ENCODE measurements at places on chromosomes 1 and 21.

DNA sequence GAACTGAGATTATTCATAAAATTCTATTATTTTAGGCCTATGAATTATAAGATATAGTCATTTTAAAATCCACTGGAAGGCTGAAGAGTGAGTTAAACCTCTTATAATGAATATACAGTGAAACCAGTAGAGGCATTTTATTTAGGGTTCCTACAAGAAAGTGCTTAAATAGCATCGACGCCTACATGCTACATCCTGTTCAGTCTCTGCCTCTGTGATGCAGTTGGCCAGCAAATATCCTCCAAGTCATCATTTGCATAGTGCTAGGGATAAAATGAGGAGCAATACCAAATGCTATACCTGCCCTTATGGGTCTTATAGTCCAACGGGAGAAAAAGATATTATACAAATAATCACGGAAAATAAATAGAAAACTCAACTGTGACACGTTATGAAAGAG lies 59.6 kb downstream of the EDEM3 start:
- no peak for DNase-seq

DNA sequence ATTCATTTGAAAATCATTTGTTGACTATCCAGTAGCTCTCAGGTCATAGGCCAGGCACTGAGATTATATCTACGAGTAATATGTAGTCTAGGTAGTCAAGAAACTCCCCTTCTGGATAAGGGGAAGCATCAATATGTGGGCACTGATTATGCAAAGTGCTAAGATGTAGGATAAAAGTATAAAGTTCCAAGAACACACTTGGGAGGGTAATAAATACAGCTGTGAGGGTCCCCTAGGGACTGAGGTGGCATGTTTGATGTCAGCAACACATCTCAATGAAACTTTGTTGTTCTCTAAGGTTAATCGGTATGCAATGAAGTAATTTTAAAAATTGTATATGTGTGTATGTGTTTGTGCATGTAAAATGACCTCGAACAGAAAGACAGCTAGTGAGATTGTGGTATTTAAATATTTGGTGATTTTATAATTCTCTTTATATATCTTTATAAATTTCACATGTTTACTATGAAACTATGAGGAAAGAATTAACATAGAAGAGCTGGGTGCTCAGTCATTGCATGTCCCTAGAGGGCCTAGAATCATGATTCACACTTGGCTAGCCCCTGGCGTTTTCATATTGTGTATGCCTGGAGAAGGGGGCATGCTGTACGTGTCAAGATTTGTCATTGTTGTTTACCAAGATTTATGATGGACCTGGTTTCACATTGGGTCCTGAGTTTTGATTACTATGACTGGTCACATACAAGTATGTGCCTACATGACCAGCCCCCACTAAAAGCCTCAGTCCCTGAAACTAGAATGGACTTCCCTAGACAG lies 140.1 kb upstream of the DUSP10 start:
- no peak for DNase-seq

- DNase-seq: peak; percentile 76
Observed at GRCh38 chr21:32403201-32403777, 9.2 kb upstream of the EVA1C start.

- peak; percentile 67 for DNase-seq
Observed at GRCh38 chr1:91282695-91283420, 121.8 kb downstream of the HFM1 start.

- no peak for DNase-seq
Observed at GRCh38 chr1:24190983-24191461, 3.9 kb upstream of the IFNLR1 start.

DNA sequence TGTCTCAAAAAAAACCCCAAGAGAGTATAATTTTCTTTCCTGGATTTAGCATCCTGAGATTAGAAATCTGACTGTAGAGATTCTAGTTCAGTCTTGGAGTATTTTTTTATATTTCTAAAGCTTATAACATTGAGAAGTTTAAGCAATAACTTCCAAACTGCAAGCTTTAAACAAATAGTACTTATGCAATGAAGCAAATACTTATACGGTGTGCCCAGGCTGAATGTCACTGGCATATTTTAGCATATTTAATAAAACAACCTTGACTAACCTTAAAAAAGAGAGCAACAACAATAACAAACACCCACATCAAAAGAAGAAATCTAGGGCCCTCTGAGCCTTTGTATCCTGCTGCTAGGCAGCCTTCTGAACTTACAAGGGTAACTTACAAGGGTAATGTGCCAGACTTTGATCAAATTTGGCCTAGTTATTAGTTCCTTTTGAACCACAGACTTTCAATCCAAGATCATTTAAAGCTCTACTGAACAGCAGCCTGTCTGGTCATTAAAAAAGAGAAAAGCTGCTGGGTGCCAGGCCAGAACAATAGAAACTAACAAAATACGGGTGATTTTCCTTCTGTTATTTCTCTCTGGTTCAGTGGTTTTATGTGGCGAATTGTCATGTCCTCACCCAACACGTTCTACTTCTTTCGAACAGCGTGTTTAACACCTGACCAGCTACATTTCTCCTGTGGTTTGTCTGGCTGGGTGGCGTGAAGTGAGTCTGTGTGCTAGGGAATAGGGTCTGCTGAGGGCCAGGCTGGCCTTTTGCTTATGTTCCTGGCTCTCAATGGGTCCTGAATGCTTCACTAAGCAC lies 16.2 kb downstream of the MTOR start:
- DNase-seq: no peak

DNA sequence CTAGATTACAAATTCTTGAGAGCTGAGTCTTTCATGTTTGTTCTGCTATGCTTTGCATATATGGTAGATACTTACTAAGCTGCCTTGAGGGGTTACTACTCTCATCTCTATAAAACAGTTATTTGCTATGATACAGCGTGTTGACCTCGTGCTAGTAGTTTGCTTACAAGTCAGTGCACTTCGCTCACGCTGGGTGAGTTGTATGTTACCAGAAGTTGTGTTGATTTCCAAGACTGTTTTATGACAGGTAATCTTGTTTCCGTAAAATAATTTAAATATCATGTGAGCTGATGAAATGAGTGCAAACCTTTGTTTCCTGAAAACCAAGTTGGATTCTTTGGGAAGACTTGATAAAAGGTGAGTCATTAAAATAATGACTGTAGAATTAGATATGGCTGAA lies 7.3 kb downstream of the MRPS6 start:
- DNase-seq: no peak

DNA sequence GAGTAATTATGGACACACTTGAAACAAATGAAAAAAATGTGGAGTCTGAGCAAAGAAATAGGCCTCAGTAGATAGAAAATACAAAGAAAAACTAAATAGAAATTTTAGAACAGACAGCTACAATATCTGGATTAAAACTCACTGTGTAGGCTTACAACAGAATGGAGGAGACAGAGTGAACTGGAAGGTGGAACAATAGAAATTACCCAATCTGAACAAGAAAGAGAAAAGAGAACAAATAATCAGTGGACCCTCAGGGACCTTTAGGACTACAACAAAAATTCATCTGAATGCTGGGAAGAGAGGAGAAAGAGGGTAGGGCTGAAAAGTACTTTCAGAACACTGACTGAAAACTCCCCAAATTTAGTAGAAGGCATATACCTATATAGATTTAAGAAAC lies 90.0 kb downstream of the POU2F1 start:
- DNase-seq: no peak

DNA sequence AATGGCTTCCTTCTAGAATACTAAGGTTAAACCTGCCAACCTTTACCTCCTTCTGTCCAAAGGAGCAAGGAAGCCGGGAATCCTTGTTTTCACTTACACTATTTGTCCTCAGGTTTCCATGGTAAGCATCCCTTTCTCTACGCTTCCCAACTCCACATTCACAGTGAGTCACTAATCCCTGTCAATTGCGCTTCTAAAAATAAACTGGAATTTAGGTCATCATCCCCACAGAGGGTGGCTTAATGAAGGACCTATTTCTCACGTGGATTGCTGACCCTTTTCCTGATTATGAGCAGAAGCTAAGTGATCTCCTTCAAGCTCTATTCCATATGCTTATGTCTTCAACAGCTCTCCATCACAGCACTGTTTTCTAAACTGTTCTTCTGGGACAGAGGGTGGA lies 39.9 kb upstream of the ABCA4 start:
- DNase-seq: no peak

- DNase-seq: no peak
Observed at GRCh38 chr1:217985641-217986040, 299.5 kb upstream of the RRP15 start.

- peak; percentile 49 for DNase-seq
Observed at GRCh38 chr1:2637442-2638145, 4.8 kb upstream of the MMEL1 start.

- no peak for DNase-seq
Observed at GRCh38 chr1:86504895-86505563, 36.3 kb downstream of the CLCA1 start.

DNA sequence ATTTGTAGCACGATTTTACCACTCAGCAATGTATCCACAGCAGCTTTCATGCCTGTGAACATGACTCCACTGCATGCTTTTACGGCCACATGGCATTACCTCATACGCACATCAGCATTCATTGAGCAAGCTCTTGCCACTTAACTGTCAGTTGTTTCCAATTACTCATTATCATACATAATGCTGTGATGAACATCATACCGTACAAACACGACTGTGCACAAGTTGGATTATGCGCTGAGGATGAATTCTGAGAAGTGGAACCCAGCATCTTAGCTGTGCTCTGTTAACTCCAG lies 9.6 kb downstream of the UMODL1 start:
- DNase-seq: no peak

GRCh38 chr21:43853851-43854772 lies 10.9 kb upstream of the AGPAT3 start:
- DNase-seq: no peak

DNA sequence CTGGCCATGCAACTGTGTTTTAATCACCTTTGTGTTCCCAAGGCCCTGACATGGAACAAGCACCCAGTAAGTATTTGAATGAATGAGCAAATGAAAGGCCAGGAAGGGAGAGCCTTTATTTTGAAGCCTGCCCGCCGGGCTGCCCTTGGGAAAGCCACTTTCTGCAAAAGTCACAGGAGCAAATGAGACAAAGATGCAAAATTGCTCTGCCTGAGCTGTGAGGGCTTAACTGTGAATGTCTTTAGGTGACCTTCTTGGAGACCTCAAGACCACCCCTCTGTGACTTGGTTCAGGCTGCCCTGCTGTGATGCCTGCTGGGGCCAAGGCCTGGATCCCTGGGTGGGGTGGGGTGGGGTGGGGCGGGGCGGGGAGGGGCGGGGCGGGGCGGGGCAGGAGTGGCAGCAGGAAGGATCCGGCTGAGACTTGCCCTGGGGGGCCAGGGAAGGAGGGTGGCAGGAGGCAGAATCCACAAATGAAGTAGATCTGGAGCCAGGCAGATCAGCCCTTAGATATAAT lies 54.0 kb downstream of the RUNX3 start:
- no peak for DNase-seq

Data from activated CD8-positive, alpha-beta memory T cell treated with anti-CD3 and anti-CD28 coated beads for 24 hours (primary cell).